ENCODE measurements at places on chromosomes 5 and 9.

DNA sequence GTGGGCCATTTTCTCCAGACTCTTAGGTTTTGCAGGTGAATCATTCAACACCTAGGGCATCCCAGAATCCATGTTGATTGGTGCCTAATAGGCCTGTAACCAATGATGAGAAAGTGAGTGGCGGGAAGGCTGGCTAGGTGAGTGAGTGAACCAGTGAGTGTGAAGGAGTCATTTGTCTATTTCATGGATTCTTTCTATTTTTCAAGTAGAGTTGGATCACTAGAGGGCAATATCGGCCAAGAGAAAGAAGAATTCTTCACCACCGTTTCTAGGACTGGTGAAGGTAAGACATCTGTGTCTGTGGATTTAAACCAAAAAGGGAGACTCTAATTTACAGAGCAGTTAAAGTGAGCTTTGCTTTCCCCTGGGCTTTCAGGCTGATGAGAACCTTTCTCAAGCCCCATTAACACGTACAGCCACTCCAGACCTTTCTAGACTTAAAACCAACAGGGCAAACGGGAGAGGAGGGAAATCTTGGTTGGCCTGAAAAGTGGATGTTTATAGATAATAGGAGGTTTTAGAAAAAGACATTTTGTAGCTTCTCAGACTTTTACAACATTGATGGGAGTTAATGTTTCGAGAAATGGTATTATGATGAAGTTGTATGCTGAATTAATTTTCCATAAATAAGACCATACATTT, 114.3 kb upstream of the IL12B start:
- no peak for DNase-seq

GRCh38 chr5:179878222-179879002, 19.8 kb upstream of the MRNIP start:
- DNase-seq, result no peak

DNA sequence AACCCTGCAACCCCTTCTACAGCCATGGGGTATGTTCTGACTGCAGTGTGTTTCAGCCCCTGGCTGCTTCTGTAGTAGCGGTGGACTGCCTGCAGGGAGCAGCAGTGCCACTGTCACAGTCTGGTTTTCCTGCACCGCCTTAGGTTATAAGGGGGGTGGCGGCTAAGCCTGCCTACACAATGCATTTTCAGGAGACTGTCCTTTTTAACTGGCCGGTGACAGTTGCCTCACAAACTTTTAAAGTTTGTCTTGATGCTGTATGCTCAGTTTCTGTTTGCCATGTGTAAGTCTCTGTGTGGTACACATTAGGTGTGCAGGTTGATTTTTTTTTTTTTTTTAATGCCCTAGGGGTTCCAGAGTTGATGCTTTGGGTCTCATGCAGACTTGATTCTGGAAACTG, 53.0 kb downstream of the NUP214 start:
- DNase-seq, result peak; percentile 61

DNA sequence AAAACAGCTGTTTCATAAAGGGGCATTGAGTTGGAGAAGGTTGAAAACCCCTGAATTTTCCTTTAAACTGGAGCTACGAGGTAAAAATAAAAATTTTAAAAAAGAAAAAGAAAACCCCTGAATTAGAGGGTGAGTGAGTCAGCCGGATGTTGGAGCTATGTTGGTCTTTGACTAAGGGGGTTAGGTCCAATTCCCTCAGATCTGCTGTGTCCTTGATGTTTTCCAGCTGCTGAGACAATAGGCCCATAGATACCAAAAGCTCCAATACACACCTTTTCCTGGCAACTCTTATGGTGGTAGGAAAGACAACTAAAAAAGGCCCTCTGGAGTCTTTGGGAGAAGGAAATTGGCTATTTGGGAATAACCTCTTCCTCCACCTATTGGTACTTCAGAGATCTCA, 79.4 kb upstream of the SAP30L start:
- no peak for DNase-seq

GRCh38 chr9:35891646-35892045, 14.4 kb upstream of the HRCT1 start:
- no peak for DNase-seq

- DNase-seq, result no peak
These were observed 36.6 kb downstream of the SEMA4D start for GRCh38 chr9:89461265-89461664.

- DNase-seq, result no peak
These were observed 433.5 kb downstream of the DMAC1 start for GRCh38 chr9:7366121-7366520.

DNA sequence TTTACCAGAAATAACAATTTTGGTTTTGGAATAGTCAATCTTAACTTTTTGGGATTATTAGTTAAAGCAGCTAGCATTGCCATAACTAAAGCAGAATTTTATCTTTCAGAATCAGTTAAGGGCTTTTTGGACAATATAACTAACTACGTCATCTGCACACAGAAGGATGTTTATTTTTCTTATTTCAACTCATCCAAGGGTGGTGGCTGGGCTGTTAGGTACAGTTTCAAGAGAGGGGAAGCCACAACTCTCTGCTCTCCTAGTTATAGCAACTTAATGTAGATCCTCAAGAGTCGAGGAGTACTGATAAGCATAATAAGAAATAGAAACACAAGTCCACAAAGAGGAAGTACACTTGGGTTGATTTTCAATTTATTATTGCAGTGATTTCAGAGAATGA, 65.6 kb downstream of the ANKRD55 start:
- no peak for DNase-seq

DNA sequence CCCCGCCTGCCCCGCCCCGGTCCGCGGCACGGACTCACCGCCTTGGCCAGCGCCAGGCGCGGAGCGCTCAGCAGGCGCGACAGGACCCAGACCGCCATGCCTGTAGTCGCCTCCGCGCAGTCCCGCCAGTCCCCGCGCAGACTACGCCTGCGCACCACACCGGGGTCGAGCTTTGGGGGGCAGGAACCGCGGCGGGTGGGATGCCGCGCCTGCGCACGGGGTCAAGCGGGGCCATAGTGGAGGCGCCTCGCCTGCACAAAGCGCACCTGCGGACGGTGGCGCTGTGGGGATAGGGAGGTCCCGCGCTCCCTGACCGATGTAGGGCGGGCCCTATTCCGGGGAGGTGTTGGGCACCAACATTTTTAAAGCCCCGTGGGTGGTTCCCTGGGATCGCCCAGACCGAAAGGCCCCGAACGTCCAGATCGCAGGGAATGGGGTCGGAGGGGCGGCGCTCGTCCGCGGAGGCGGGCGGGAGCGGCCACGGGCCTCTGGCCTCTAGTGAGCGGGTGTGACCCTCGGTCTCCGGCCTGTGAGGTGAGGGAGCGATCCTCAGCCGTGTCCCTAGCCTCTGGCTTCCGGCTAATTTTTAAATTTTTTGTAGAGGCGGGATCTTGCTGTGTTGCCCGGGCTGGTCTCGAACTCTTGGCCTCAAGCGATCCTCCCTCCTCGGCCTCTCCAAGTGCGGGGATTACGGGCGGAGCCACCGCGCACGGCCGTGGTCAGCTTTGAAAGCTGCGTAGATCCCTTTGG, 70.8 kb upstream of the LPCAT1 start:
- DNase-seq, result peak; percentile 24

DNA sequence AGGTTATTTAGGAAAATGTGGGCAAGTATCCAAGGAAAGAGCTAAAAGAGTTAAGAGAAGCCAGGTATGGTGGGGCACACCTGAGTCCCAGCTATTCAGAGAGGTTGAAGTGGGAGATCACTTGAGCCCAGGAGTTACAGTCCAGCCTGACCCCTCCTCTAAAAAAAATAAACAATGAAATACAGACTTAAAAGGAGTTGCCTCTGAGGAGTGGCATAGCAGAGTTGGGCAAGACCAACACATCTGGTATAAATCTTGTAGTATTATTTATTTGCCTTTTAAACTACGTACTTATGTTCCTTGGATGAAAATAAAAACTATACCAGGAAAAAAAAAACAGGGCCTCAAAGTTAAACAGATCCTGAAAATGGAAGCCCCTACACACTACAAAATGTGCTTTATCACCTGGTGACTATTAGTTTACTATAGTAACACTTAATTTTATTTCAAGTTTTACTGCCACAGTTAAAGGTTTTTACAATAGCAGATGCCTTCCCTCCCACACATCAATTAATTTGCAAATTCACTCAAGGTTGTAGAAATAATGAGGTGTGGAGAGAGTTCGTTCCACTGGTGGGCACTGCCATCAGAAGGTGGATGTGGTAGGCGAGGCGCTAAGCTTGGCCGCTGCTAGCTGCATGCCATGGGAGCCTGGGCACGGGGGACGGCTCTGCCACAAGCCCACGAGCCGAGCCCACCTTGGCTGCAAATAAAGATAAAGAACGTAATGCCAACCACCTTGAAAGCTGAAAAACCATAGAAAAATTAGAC, 48.0 kb downstream of the MED27 start:
- no peak for DNase-seq
